Aortic smooth muscle cell (primary cell): ENCODE measurements at places on chromosomes 11 and 22. TPM values are rescaled to one million over a fixed set of nuclear protein-coding genes. Genes with fewer than 3 reads are reported as not detected.

The NPAT gene
- total RNA-seq = 13.4 and 14.7 TPM in 2 replicates

The MPZL2 gene
- 0.56 and 2.0 TPM in 2 replicates for total RNA-seq

The RASD2 gene
- total RNA-seq = 0.12 and 0.92 TPM in 2 replicates

The MRGPRX4 gene
- total RNA-seq = not detected in 2 replicates

The B4GALNT4 gene
- under 0.01 and 0.06 TPM in 2 replicates for total RNA-seq

The CD3D gene
- total RNA-seq = not detected in 2 replicates

The BTBD18 gene
- not detected in 2 replicates for total RNA-seq

The CASP4 gene
- total RNA-seq = 166 and 167 TPM in 2 replicates

The APOL5 gene
- not detected in 2 replicates for total RNA-seq

The MMP27 gene
- not detected in 2 replicates for total RNA-seq

The TRIM49 gene
- not detected in 2 replicates for total RNA-seq

The ELFN2 gene
- total RNA-seq = not detected in 2 replicates

The ASCC2 gene
- 24.4 and 26.1 TPM in 2 replicates for total RNA-seq

The KRTAP5-10 gene
- not detected in 2 replicates for total RNA-seq

The ZNRF3 gene
- 2.3 and 2.4 TPM in 2 replicates for total RNA-seq

The NELL1 gene
- total RNA-seq = not detected in 2 replicates

The POU2AF1 gene
- not detected in 2 replicates for total RNA-seq

The APOL3 gene
- 34.0 and 35.8 TPM in 2 replicates for total RNA-seq

The LRRC56 gene
- 0.25 and 0.53 TPM in 2 replicates for total RNA-seq

The P2RY6 gene
- 2.6 and 2.9 TPM in 2 replicates for total RNA-seq

The CABP7 gene
- under 0.01 TPM in 1 of 2 replicates, not detected in the other for total RNA-seq

The DNAJB13 gene
- not detected in 2 replicates for total RNA-seq
